ENCODE measurements at places on chromosomes 6 and 20.
A peak's percentile ranks its signal among the peaks of the same experiment; 100 is the strongest.

GRCh38 chr6:146337376-146337775, 206.3 kb upstream of the RAB32 start:
- DNase-seq, result no peak

DNA sequence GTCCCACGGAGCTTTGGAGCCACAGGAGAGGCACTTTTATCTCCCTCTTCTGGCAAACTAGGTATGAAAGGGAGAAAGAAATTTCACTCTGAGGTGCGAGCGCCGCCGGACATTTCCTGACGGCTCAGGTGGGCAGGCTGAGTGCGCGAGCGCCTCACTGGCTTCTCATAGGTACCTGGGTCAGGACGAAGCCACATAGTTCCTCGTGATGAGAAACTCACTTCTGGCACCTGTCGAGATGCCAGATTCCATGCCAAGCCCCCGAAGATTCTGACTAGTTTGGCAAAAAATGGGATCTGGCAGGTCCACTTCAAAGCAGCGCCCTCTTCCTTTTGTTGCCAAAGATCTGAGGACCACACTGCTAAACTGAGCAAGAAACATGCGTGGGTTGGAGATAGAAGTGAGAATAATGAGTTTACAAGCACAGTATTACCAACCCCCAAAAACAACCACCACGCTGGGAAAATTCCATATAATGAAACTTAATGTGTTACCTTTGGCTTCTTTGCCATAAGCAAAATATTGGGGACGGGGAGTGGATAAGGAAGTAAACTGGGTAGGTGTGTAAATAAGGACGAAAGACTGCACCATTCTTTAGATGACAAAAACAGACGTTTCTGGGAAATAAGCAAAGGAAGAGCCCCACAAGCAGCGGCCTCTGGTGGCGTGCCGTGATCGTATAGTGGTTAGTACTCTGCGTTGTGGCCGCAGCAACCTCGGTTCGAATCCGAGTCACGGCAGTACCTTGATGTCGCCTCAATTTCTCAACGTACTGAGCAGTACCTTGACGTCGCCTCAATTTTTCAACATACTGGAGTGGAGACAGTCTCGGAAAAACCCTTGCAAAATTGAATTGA, 89.8 kb upstream of the PRSS16 start:
- peak; percentile 88 for DNase-seq

GRCh38 chr6:14889611-14890593, 356.0 kb upstream of the JARID2 start:
- DNase-seq, result no peak

- no peak for DNase-seq
Observed at GRCh38 chr20:20202768-20203167, 150.4 kb downstream of the CFAP61 start.

- no peak for DNase-seq
Observed at GRCh38 chr20:1648101-1648500, 9.5 kb downstream of the SIRPG start.

DNA sequence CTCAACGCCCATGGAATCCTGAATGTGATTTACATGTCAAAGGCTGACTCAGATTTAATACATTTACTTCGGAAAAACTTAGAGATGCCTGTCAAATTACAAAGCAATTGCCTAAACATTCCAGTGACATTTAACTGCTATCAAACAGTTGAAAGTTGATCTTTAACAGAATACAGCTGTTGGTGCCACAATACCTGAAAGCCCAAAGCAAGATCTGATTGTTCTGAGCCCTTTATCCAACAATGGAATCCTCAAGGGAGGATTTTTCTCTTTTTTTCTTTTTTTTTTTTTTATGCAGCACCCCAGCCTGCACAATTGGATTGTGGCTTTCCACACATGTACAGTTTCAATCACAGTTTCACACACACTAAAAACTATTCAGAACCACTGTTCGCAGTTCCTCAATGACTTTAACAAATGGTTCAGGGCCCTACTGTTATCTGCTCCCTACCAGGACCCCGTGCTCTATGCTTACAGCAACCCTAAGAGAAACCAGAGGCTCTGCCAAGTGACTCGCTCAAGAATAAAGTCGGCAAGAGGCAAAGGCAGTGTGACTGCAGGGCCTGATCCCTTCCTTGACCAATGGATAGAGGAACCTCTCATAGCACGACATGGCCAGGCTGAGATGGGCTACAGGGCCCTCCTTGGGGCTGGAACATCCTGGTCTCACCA, 33.3 kb downstream of the EPB41L2 start:
- DNase-seq, result peak; percentile 57

- no peak for DNase-seq
Observed at GRCh38 chr6:44198684-44199083, 18.0 kb upstream of the MYMX start.

DNA sequence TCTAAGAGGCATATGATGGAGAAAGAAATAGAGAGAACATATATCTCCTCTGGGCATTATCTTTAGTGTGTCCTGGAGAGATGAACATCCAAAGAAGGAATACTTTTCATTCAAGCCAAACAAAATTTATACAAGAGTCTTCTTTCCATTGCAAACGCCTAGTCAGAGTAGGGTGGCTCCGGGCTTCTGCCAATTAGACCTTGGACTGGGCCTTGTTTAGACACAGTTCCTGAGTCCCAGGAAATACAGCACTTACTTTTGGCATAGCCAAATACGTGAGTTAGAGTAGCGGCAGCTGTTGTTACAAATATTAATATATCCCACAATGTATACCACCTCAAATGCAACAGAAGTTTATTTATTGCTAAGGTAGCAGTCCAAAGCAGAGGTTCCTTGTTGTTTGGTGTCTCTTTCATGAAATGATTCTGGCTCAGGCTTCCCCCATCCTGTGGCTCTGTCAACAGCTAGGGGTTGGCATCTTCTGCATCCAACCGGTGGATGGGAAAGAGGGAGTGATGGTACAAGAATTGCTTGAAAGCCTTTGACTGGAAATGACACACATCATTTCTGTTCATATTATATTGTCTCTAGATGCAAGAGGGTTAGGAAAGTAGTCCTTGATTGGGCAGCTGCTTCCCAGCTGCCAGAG, 148.0 kb upstream of the SPACA1 start:
- DNase-seq, result no peak

- DNase-seq, result no peak
Observed at GRCh38 chr20:52171025-52171424, 20.6 kb downstream of the ZFP64 start.

DNA sequence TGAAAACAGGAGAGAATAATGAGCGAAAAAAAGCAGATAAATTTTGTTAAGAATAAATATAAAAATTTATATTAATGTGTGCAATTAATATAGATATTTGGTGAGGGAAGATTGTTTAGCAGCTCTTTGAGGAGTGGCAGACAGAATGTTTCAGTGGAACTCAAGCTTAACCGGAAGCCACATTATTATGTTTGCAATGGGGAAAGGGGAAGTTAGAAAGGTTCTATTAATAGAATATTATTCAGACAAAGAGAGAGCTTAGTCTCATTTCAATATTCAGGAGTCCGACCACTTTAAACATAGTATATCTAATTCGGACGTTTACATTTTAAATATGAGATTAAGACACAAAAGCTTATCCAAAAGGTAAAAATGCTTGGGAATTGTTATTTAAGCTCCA, 81.6 kb upstream of the KHDRBS2 start:
- peak; percentile 2 for DNase-seq

DNA sequence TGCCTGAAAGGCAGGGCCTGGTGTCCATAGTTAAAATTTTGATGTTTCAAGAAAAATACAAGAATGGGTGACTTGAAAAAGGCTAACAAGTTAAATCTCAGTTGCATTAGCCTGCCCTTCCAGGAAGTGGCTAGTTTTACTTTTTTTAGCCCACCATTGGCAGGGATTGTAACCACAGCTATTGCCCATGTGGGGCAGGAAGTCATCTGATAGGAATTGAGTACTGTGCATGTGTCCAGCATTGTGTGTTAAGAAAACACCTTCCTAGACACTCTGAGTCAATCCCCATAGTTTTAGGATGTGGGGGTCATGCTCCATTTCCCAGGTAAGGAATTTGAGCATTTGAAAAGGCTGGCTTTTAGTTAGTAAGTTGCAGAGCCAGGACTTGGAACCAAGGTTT, 26.9 kb downstream of the LYRM2 start:
- no peak for DNase-seq

DNA sequence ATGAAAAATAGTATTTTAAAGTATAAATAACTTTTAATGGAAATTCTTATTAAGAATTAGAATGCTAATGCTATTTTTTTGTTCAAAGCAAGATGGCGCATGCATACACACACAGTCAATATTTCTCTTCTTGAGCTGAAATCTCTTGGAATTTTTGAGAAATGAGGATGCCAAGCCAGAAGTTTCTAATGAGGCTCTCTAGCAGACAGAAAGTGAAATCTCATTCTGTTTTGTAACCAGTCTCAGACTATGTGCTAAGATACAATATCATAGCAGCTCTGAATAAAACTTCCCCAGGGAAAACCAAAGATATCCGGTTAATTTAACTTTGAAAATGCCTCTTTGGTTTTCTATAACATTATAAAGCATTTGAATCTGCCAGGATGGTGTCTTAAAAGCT, 97.2 kb upstream of the HDAC2 start:
- no peak for DNase-seq
